Fibroblast of the conjunctiva (primary cell): ENCODE measurements at places on chromosomes 13 and 19.

DNA sequence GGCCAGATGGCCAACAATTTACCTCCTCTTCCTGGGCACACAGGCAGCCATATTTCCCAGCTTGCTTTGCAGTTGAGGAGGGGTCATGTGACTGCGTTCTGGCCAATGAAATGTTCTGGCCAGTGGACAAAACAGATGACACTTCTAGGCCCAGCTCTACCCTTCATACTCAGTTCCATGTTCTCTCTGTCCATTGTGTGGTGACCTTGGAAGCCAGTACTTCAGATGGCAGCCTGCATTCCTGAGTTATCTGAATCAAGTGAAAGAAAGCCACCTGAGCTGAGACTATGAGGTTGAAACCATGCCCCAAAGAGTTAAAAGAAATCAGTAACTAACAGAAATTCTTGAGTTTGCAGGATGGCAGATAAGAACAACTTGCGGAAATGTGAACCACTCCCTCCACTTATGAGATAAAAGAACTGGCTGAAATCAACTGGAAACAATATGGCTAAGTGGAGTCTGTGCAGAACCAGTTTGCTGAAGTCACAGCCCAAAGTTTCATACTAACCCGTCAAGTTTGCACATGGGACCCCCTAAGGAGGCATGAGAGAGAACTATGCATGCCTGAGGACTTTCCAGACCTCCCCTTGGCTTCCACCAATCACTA lies 8.1 kb downstream of the FAM187B start:
- no peak for DNase-seq

GRCh38 chr19:50333235-50333736 lies 4.1 kb upstream of the KCNC3 start:
- peak; percentile 68 for DNase-seq

GRCh38 chr19:24071078-24071477 lies 15.9 kb upstream of the ZNF254 start:
- DNase-seq: no peak

- DNase-seq: no peak
These were observed 14.5 kb downstream of the PPFIA3 start for GRCh38 chr19:49133621-49134454.

DNA sequence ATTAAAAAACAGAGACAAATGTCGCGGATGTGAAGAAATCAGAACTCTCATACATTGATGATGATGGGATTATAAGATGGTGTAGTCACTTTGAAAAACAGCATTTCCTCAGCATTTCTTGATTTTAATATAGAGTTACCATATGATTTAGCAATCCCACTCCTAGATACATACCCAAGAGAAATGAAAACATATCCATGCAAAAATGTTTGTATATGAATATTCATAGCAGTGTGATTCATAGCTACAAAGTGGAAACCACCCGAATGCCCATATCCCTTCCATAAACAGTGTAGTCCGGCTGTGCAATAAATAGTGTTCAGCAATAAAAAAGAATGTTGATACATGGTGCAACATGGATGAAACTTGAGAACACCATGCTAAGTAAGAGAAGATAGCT lies 44.6 kb downstream of the DPY19L3 start:
- peak; percentile 49 for DNase-seq

DNA sequence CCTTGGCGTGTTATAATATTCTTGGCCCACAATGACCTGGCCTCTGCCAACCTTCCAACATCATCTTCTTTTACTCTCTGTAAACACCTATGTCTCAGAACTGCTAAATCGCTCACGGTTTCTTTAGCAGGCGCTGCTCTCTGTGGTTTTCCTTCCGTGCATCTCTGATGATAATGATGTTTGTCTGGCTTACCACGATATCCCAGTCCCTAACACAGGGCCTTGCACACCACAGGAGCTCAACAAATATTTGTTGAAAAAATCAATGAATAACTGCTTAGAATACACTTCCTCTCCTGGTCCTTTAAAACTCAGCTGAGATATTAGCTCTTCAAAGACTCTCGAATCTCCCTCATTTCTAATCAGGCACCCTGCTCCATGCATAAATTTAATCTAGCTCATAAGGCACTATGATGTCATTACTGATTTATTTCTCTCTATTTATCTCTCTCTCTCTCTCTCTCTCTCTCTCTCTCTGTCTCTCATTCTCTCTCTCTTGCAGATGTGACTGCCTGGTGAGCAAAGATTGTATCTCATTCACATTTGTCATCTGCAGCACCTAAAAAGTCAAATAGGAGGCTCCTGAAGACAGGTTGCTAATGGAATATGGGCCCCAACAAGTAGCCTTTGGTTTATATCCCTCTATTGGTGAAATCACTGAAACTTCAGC lies 206.4 kb downstream of the NHLRC3 start:
- no peak for DNase-seq

- DNase-seq: no peak
These were observed 4.3 kb downstream of the NACC1 start for GRCh38 chr19:13122275-13122878.

DNA sequence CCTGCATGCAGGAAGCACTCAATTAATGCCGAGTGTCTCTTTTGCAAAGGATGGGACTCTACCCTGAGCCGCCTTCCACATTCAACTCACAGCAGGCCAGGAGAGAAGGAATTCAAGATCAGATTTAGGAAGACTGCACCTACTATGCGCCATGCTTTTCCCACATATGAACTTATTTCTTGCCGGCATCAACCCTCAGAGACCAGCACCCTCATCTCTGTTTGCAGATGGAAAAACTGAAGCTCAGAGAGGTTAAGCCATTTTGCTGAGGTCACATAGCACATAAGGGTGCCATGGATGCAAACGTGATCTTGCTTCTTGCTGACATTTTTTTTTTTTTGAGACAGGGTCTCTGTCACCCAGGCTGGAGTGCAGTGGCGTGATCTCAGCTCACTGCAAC lies 14.2 kb upstream of the SEMA6B start:
- DNase-seq: no peak

GRCh38 chr19:58535857-58536256 lies 8.0 kb upstream of the TRIM28 start:
- no peak for DNase-seq

DNA sequence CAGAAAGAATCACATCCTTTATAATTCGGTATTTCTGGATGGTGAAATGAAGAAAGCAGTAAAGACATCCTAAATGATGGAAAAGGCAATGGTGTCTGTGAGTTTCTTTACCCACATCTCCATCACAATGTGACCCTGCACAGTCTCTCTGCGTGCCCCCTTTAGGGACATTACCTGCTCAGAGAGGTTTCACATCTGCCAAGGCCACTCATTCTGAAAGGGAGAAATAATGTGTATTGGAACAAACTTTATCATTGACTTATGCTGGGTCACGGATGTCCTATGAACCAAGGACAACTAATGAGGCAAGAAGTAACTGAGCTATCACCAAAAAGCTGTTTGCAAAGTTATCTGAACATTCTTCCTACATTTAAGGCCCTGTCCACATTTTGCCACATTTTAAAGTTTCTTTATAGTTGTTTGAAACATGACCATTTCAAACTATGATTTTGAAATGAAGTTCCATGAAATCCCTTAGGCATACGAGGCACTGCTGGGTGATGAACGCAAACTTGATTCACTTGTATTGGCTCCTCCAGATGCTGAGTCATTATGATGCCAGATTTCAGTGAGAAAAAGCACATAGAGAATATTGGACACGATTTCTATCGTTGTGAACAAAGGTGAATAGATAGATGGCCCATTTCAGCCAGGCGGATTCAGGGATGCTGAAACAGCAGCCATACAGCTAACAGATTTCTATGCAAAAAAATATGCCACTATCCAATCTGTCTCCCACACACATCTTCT lies 63.5 kb upstream of the HMGB1 start:
- no peak for DNase-seq

GRCh38 chr13:111410232-111411021 lies 90.0 kb downstream of the TEX29 start:
- DNase-seq: no peak
